CD4-positive, alpha-beta T cell (primary cell): ENCODE measurements at places on chromosomes 16 and 17.

- no peak for DNase-seq
Measured at GRCh38 chr16:4175849-4176248, 59.6 kb upstream of the ADCY9 start.

DNA sequence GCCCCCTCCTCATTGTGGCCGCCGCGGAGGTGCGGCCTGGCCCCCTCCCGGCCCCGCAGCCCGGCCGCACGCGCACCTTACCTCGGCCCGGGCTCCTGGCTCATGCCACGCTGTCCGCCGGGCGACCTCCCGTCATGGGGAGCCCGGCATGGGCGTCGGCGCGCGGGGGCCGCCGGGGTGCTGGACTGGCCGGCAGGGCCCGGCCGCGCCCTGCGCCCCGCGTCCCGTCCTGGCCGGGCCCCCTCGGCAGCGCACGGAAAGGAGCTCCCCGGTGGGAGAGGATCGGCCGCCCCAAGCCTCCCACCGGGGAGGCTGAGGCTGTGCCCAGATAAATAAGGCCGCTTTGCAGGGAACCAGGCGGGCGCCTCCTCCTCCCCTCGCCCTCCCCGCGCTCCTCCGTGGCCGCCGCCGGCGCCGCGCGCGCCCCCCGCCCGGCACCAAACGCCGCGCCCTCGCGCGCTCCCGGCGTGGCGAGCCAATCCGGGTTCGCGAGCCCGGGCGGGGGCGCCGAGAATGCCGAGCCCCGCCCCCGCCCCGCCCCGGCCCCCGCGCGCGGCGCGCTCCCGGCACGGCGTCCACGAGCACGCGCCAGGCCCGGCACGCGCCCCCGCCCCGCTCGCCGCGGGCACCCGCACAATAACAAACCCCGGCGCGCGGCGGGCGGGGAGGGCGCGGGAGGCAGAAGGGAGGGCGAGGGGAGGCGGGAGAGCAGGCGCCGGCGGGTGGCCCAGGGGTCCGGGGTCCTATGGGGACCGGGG lies at the start of gene FBXL16:
Gene FBXL16, minus strand, starts transcription at position 371 of the 758 bp plus-strand sequence. CDS start 8,396 bp downstream, outside the sequence.
- no peak for DNase-seq

DNA sequence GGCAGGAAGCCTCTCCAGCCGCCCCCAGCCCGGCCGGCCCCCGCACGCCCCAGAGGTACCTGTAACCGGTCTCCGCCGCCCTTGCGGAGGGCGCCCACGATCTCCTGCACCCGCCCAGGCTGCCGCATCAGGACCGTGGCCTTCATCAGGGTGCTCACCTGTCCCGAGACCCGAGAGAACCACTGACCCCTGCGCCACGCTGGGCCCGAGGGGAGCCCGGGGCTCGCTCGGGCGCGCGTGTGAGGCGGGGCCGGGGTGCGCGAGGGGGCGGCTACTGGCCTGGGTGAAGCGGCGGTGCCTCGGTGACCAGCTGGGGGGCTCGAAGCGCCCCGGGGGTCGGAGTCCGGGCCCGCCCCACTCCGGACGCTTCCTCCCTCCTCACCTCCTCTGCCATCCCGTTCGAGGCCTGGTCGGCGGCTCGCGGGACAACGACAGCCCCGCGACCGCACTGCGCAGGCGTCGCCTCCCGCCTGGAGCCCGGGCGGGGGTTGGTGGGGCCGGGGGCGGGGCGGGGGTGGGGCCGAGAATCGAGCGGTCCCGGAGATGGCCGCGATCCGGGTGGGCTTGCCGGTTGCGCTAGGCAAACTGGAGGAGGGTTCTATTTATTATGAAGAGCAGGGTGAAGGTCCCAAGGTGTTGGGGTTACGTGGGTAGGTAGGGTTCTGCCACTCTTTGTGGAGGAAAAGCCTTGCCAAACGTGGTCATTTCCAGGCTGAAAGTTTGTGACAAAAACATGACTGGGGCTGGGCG lies at the start of gene NT5C3B:
Gene NT5C3B, minus strand, starts transcription at position 433 of the 750 bp plus-strand sequence. Its CDS starts 39 bp downstream, at position 394.
- DNase-seq, result peak; percentile 61

- DNase-seq, result no peak
Measured at GRCh38 chr16:17453364-17454038, 17.3 kb downstream of the XYLT1 start.

DNA sequence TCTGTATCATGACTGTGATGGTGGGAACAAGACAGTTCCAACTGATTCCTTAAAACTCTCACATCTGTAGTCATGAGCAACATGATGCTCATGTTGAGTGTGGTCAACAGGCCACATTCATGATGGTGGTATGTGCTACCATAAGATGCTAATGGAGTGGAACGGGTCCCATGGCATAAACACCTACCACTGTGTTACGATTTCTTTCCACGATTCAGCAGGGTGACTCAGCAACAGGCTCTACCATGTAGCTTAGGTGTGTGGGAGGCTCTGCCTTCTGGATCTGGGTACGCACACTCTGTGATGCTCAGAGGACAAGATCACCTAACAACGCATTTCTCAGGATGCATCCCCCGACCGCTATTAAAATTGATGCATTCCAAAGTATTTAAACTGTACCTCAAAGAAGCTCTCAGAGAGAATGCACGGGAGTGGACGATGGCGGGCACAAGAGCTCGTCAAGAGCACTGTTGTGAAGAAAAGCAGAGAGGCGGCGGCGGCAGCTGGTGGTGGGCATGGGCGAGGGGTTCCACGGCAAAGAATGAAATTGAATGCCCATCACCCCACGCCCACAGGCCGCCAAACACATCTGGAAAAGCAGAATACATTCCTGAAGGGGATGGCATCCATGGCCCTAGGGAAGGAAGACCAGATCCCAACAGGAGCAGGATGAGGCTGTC lies 133.3 kb downstream of the ZNF778 start:
- no peak for DNase-seq

- DNase-seq, result peak; percentile 36
Measured at GRCh38 chr16:57889960-57890751, 80.8 kb downstream of the CNGB1 start.

GRCh38 chr17:77497578-77497934 lies 356.8 kb downstream of the SEC14L1 start:
- DNase-seq, result no peak

DNA sequence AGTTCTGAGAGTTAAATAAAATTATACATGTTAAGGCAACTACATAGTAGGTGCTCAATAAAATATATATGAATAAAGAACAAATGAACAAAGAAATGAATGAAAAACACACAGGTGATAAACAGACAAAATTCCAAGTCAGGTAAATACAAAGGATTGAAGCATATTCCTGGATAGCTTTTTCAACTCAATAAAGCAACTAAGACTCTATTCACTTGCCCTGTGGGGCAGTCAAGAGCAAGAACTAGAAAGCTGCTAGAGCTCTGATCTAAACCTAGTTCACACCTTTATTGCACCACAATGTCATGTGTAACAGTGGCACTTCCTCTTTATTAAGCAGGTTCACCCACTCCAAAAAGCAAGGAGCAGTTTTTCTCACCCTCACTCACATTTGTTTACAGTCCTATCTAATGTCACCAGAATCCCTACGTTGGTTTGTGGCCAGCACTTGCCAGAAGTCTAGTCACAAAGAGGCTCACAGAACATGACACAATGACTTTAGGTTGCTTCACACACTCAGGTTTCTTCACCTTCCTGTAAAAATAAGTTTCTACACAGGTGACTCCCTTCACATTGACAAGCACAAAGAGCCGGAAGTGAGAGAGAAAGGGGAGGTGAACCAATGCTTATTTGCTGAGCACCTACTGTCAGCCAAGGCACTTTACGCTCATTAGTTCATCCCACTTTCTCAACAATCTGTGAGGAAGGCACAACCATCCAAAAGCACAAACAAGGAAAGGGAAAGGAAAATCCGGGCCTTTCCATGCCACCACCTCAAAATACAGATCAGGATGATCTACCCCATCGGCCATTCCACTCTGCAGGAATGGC lies 70.8 kb downstream of the XPO6 start:
- DNase-seq, result peak; percentile 51

- no peak for DNase-seq
Measured at GRCh38 chr17:81821603-81822311, 11.3 kb downstream of the MCRIP1 start.

GRCh38 chr16:14018851-14019250 lies 52.3 kb upstream of the MRTFB start:
- DNase-seq, result no peak

- DNase-seq, result no peak
Measured at GRCh38 chr17:29590411-29591145, 1.1 kb upstream of the GIT1 start.

GRCh38 chr17:20225162-20226115 lies 216.3 kb downstream of the SPECC1 start:
- DNase-seq, result no peak

GRCh38 chr16:73049091-73049490 lies 1.2 kb upstream of the ZFHX3 start:
- no peak for DNase-seq

GRCh38 chr17:41403404-41404023 lies 6.1 kb upstream of the KRT31 start:
- DNase-seq, result no peak

GRCh38 chr16:85461022-85461813 lies 151.9 kb upstream of the GSE1 start:
- DNase-seq, result no peak

- peak; percentile 48 for DNase-seq
Measured at GRCh38 chr17:78753316-78754250, 28.5 kb downstream of the CYTH1 start.

DNA sequence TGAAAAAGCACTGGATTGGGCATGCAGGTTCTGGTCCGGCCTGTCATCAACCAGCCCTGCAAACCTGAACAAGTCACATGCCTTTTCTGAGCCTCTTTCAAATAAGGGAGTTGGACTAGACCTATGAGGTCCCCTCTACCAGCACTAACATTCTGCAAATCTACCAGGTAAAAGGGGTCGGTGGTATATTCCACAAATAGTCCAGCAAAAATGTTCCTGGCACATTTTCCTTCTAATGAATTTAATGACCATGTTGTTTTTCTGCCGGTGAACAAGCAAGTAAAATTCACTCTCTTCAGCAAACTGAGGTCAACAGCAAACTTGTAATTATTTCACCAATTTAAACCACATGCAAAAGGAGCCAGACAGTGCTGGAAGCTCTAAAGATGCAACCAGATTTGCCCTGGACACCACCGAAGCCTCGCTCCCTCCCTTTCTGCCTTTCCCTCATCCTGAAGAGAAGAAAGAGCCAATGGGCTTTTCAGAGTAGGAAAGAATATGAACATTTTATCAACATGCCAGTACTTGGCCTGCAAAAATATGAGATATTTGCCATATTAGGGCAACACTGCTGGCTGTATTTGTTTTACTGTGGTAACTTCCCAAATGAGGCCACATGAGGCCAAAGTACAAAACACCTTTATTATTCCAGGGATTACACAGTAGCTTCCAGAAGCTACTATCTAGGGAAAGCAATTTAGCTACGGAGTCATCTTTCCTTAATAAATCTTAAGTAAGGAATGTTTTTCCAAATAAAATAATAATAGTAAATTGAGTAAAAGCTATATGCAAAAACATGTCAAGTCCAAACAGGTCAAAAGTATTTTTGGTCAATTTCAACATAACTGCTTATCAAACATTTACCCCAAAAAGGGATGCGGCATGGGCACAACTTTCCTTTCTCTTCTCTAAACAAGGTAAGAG lies 45.0 kb downstream of the USP31 start:
- no peak for DNase-seq

DNA sequence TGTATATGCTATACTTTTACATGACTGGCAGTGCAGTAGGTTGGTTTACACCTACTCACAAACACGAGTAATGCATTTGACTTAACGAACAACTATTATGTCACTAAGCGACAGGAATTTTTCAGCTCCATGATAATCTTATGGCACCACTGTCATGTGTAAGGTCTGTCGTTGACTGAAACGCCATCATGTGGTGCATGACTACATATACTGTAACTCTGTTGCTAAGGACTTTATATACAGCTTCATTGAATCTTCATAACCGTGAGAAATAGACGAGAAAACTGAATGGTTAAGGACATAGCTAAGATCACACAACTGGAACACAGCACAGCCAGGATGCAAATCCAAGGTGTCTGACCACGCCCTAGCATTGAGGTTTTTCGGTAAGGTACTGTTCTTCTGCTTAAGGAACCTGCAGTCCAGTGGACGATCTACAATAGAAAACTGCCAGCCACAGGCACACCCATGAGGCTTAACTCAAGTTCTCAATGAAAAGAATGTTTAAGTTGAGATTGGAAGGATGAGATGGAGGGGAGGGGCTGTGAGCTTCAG lies 3.3 kb downstream of the CFAP20 start:
- peak; percentile 20 for DNase-seq

DNA sequence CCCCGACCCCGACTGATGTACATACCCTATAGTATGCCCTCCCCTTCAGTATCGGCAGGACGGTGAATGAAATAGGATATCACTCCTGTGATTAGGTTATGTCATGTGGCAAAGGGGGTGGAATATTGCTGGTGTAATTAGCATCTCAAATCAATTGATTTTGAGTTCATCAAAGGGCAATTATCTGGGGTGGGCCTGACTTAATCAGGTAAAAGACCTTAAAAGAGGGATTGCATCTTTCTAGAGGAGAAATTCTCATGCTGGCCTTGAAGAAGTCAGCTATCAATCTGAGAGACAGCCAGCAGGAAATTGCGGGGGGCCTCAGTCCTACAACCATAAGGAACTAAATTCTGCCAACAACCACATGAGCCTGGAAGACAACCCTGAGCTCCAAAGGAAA lies 10.3 kb downstream of the TRIM25 start:
- no peak for DNase-seq

- DNase-seq, result no peak
Measured at GRCh38 chr17:5896215-5896614, 174.0 kb upstream of the WSCD1 start.

DNA sequence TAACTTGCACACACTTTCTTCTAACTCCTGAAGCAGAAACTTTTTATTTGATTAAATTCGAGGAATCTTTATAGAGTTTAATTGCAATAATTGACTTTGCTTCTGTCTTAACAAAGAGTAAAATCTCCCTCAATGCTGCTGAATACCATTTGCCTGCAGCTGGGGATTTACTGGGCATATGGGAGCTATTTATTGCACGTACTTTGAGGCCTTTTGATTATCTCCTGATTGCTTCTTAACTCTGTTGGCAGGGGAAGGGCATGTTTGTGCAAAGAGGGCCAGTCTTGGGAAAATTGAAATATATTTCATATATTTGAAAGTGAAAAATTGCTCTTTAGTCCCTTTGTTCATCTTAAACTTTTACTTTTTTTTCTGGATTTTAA lies 156.8 kb upstream of the CHMP6 start:
- no peak for DNase-seq

- no peak for DNase-seq
Measured at GRCh38 chr17:18278867-18279266, 18.4 kb downstream of the MIEF2 start.

DNA sequence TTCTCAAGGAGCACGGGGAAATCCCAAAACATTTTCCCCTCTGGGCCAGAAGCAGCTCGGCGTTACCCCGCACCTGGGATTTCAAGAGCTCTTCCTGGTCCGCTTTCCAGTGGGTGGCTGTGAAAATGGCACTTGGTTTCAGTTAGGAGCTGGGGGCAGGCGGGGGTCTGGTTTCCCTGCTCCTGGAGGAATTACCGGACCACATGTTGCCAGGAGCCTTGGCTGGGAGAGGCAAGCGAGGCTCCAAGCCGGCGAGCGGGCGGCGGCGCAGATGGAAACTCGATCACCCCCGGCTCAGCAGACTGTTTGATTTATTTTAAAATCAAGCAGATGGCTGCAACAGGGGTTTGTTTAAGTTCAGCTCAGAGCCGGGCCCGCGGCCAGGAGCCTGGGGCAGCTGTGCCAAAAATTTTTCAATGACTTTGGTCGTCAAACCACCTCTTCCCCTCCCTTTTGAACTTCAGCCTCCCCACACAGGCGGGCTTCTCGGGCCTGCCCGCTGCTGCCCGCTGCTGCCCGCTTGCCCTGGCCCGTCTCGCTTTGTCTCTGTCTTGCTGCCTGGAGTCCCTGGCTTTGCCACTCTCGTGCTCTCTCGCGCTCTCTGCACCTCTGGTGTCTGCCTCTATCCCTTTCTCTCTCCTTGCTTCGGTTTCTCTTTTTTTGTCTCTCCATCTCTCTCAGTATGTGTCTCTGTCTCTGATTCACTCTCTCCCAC lies 108.0 kb upstream of the CIBAR2 start:
- no peak for DNase-seq
